ENCODE measurements at places on chromosomes 13 and 19.

GRCh38 chr13:19178901-19179593 lies 2.6 kb downstream of the TUBA3C start:
- DNase-seq = no peak

GRCh38 chr13:25380082-25380481 lies 8.3 kb downstream of the ATP8A2 start:
- DNase-seq = no peak

GRCh38 chr19:13071444-13072187 lies 31.0 kb downstream of the LYL1 start:
- DNase-seq = no peak

DNA sequence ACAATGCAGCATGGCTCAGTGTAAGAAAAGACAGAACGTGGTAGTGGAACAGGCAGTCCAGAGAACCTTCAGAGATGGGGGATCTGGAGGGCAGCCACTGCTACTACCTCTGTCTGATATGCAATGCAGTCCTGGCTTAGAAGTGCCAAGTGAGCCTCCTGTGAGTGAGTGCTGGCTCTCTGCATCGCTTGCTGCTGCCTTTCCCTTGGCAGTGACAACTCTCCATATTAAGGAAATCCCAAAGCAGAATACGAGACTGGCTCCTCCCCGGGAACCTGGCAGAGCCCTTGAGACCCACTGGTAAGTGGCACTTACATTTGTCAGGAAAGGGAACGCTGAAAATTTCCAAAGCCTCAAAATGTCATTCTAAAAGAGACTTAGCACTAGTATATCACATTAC lies 7.5 kb downstream of the DOCK9 start:
- DNase-seq = no peak
